ENCODE measurements at places on chromosomes 5 and 9. TPM values are rescaled to one million over a fixed set of nuclear protein-coding genes. Genes with fewer than 3 reads are reported as not detected.
A peak's percentile ranks its signal among the peaks of the same experiment; 100 is the strongest.

Gene SLC4A9
- not detected for total RNA-seq

GRCh38 chr9:121851641-121852091 is 200.2 kb downstream of the DAB2IP start:
- H3K4me1 ChIP-seq: no peaks in the 10 kb centered on the region
- no peak for DNase-seq
- no peaks in the 10 kb centered on the region for H3K36me3 ChIP-seq
- no peak overlapping the region for H3K27ac ChIP-seq
- H3K27me3 ChIP-seq: peaks cover 2% of the 10 kb centered on the region
- no peak overlapping the region for H3K4me3 ChIP-seq

- H3K27ac ChIP-seq: peak overlapping the region; percentile 59
- DNase-seq: no peak
- peaks cover 2% of the 10 kb centered on the region for H3K27me3 ChIP-seq
- H3K36me3 ChIP-seq: peaks cover 2% of the 10 kb centered on the region
- peaks cover 78% of the 10 kb centered on the region for H3K4me1 ChIP-seq
These were observed 2.0 kb downstream of the IL31RA start for GRCh38 chr5:55853041-55853670.

DNA sequence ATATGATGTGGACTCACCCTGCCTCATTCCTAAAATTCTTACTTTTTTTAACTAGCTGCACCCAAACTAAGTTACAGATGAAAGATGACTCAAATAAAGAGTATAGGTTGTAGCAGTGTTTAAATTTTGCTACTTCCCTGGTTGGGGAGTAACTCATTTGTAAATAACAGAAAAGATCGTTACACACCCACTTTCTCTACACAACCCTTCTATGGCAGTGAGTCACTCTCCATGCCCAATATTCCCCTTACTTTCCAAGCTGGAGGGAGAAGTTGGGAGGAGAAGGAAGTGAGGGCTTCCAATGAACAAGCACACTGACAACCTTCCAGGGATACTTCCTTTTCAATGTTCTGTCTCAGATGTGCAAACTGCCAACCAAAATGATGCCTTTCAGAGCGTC is 1.9 kb downstream of the RASEF start:
- H3K4me3 ChIP-seq: no peak overlapping the region
- DNase-seq: no peak
- no peaks in the 10 kb centered on the region for H3K4me1 ChIP-seq
- peaks cover 24% of the 10 kb centered on the region for H3K27me3 ChIP-seq
- H3K27ac ChIP-seq: no peak overlapping the region

- no peak for DNase-seq
- H3K4me3 ChIP-seq: no peak overlapping the region
- no peaks in the 10 kb centered on the region for H3K4me1 ChIP-seq
- H3K27ac ChIP-seq: no peak overlapping the region
- H3K36me3 ChIP-seq: no peaks in the 10 kb centered on the region
These were observed 715.5 kb upstream of the PTPRD start for GRCh38 chr9:11328326-11328725.

DNA sequence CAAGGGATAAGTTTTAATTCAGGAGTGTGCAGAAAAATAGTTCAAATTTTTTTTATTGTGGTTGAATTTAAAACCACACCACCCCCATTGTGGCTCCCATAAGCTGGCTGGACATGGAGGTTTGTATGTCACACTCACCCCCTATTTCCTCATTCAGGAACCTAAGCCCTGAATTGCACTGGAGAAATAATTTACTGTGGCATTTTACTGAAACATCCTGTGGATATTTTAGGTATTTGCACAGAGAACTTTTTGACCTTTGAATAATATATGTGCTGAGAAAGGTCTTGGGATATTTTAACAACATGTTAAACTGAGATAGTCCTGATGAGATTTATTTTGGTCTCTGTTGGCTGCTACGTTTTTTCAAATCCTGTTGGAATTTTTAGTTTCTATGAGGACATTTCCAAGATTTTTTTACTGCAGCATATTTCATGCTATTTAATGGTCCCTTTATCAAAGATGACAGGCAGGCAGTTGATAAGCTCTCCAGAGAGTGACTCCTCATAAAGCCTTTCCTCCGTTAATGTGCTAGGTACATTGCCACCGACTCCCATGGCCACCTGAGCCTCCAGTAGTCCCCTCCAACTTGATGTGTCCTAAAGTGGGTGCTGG is 51.2 kb upstream of the PALM2AKAP2 start:
- peaks cover 12% of the 10 kb centered on the region for H3K4me1 ChIP-seq
- no peaks in the 10 kb centered on the region for H3K36me3 ChIP-seq
- DNase-seq: no peak
- H3K27me3 ChIP-seq: peaks cover 38% of the 10 kb centered on the region

DNA sequence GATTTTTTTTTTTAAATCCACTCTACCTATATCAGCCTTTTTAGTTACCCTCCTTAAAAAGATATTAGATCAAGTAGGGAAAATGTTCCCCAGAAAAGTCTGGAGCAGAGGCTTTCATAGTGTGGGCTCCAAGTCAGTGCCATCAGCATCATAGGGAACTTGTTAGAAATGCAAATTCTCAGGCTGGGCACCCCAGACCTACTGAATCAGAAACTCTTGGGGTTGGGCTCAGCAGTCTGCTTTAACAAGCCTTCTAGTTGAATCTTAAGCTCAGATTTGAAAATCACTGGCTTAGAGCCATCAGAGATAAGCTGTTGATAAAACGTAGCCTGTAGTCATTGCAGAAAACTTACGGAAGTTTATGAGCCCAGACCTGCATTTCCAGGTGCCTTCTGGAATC is 140.1 kb downstream of the TMEM38B start:
- no peak for DNase-seq
- peaks cover 2% of the 10 kb centered on the region for H3K27me3 ChIP-seq
- no peaks in the 10 kb centered on the region for H3K36me3 ChIP-seq

- no peak overlapping the region for H3K4me3 ChIP-seq
- no peaks in the 10 kb centered on the region for H3K4me1 ChIP-seq
- DNase-seq: no peak
- H3K36me3 ChIP-seq: no peaks in the 10 kb centered on the region
- H3K27me3 ChIP-seq: no peaks in the 10 kb centered on the region
These were observed 14.9 kb downstream of the COL5A1 start for GRCh38 chr9:134656334-134657006.

Data from activated T-helper 1 cell treated with anti-CD3 and anti-CD28 coated beads, Interleukin-12 subunit alpha, Interleukin-12 subunit beta, Interleukin-2, Interleukin-4 antibody, amounts not matched to agents 30 ng/mL and 10 ng/mL and 1 ng/mL, durations not matched to agents 14 hours and 24 hours and 36 hours (primary cell).